ENCODE measurements at places on chromosomes 13 and 19.

GRCh38 chr13:90564096-90564495, 783.4 kb upstream of the MIR17HG start:
- DNase-seq = no peak

GRCh38 chr19:55157064-55157908, at the start of gene TNNI3:
TSS of gene TNNI3 (minus strand) at chr19:55157732. CDS start at chr19:55157589, 143 bp downstream.
- no peak for DNase-seq

GRCh38 chr13:49311816-49312215, 64.1 kb downstream of the CDADC1 start:
- no peak for DNase-seq

GRCh38 chr13:48511621-48512230, 21.2 kb downstream of the RCBTB2 start:
- no peak for DNase-seq

DNA sequence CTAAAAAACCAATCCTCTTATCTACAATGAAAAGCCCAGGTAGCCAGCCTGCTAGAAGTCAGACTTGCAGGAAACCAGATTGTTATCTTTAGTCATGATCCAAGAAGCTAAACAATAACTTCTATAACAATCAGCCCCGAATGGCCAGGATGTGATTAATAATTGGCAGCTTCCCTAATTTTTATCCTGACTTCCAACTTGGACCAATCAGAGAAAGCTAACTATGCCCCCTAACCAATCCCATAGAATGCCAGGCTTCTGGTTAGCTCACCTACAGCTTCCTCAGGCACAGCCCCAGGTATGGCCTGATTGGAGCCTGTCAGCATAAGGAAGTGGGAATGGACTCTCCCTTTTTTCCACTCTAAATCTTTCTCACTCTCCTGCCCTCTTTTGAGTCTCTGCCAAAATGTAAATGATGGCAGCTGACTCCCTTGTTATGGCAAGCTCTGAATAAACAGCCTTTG, 394.9 kb downstream of the DLEU7 start:
- no peak for DNase-seq

GRCh38 chr19:22144394-22144793, 52.4 kb downstream of the ZNF676 start:
- no peak for DNase-seq

GRCh38 chr19:50514346-50515167, 844 bp upstream of the ASPDH start:
- DNase-seq = no peak

- no peak for DNase-seq
Observed at GRCh38 chr13:101492251-101492910, 39.9 kb downstream of the ITGBL1 start.

DNA sequence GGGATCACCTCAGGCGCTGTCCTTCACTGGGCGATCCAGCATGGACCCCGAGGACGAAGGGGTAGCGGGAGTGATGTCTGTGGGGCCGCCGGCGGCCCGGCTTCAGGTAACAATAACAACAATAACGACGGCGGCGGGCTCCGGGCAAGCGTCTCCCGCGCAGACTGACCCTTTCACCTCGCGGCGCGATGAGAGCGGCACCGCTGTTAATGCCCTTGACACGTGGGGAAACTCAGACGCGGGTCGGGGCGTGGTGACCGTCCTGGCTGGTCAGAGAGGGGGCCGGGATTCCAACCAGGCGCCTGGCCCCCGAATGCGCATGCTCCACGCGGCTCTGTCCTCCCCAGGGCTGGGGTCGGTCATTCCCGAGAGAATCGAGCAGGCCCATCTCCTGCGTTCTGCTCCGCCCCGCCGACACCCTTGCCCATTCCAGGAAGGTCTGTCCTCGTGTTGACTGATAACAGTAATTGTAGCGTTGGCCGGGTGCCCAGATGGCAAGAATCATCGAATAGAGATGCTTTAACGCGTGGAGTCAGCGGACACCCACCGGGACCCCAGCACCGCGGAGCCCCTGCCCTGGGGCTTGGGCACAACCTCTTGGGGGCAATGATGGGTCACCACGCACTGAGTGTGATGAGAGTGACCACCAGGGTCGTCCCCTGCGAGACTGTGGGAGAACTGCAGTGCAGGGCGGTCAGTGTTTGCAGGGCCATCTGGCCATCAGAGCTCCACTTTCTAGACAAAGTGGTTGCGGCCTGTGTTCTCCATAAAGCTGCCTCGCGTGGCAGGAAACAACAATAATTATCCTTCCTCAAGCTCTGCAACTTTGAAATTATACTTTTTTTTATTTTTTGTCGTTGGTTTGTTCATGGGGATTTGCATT, 528 bp downstream of the ZNF8 start:
- DNase-seq = peak; percentile 23

DNA sequence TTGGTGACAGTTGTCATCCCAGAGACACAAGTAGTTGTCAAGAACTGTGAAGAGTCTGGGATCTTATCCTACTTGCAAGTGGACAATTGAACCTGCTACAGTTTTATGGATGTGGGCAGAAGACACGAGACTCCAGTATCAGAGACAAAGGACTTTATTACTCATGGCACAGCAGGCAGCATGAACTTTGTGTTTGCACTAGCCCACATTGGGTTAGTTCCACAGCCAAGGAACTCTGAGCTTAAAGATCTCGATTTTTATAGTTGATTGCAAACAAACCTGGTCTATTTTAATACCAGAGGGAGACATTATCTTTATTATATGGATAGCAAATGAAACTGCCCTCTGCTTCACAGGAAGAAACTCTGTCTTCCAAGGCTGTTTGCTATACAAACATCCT, 16.0 kb upstream of the TPM4 start:
- DNase-seq = no peak

- no peak for DNase-seq
Observed at GRCh38 chr19:40469011-40469410, 2.2 kb downstream of the SPTBN4 start.

GRCh38 chr13:75480671-75481175, 1.2 kb downstream of the TBC1D4 start:
- DNase-seq = no peak

GRCh38 chr13:37313372-37313771, 207.9 kb upstream of the CSNK1A1L start:
- DNase-seq = no peak

DNA sequence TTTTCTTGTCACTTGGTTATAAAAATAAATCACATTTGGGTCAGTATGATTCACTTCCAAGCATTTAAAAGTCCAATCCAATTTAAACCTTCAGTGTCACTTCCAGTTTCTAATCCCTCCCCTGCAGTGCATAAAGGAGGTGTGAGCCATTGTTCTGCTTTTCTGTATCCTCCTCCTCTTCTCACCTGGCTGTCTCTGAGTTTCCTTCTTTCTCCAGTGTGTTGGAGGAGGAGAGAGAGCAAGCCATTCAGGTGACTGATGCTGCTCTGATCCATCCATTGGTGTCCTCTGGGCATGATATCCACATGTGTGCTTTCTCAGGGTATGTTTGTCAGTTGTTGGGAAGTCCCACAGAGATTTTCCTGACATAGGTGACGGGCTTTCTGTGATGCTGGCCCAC, 1.2 kb downstream of the NUDT15 start:
- no peak for DNase-seq

GRCh38 chr19:5191091-5191490, 149.5 kb downstream of the PTPRS start:
- DNase-seq = no peak

DNA sequence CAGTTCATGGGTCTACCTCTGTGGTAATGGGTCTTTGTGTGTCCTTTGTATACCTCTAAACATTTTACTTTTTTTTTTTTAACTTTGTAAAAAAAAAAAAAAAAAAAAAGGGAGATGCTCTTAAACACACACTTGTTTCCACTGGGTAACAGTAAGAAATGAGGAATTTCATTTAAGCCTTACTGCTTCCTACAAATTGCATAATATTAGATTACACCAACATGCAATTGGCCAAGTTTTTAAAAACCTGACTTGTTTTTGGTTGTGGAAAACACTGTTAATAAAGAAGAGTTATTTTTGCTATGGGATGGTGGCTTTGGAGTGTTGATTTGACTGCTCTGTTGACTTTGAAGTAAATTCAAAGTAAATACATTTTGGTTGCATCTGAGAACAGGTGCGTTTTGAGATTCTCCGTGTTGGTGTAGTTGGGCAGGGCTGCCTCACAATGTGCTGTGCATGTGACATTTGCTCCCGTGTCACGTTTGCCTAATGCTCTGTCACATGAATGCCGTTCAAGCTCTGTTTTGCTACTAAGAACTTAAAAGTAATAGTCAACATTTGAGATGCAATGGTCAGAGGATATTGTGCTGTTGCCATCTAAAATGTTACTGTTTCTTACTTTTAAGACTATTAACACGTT, 202.4 kb downstream of the LMO7 start:
- DNase-seq = no peak

- DNase-seq = no peak
Observed at GRCh38 chr13:85166891-85167290, 632.3 kb downstream of the SLITRK6 start.

DNA sequence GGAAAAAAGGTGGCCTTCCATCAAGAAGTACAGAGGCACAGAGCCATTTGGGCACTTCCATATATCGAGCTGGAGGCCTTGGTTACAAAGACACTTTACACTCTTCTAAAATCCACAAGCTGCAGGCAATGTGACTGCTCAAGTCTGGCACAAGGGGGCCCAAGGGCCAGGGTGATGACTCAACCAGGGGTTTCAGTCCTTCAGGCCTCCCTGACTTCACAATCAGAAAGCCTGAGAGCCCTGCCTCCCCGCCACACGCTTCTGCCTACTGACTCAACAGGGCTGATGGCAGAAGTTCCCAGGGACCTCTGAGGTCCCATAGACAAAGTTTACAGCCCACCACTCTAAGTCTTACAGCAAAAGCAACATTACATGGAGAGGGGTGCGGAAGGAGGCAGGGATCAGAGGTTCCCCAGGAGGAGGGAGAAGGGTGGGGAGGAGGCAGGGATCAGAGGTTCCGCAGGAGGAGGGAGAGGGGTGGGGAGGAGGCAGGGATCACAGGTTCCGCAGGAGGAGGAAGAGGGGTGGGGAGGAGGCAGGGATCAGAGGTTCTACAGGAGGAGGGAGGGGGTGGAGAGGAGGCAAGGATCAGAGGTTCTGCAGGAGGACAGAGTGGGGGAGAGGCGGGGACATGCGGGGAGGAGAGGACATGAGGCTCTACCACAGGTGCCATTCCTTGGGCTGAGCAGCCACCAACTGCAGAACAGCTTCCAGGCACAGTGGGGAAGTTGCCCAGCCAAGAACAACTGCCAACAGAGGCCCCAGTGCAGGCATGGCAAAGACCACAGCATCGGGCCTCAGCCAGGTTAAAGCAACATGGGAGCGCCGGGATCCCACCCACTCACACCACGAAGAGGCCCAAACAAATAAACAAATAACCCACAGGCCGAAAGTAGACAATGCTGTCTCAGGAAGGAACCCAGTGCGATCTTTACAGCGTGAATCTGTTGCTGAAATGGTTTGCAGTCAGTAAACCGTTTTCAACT, 52.0 kb downstream of the SLC7A1 start:
- no peak for DNase-seq

DNA sequence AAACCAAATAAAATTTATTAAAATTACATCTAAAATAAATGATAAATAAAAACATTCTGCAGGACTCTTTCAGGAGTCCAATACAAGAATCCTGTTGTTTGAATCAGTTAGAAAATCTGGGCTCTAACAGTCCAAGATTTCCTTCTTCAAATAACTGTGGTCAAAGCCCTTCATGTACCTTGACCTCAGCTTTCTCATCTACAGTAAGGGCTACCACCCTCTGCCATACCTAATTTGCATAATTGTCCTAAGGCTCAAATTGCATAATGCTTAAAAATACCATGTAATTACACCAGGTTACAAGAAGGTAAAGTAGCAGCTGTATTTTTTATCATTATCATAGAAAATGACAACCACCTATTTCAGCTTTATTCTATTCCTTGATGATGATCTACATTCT, 54.3 kb downstream of the XPO4 start:
- DNase-seq = no peak

DNA sequence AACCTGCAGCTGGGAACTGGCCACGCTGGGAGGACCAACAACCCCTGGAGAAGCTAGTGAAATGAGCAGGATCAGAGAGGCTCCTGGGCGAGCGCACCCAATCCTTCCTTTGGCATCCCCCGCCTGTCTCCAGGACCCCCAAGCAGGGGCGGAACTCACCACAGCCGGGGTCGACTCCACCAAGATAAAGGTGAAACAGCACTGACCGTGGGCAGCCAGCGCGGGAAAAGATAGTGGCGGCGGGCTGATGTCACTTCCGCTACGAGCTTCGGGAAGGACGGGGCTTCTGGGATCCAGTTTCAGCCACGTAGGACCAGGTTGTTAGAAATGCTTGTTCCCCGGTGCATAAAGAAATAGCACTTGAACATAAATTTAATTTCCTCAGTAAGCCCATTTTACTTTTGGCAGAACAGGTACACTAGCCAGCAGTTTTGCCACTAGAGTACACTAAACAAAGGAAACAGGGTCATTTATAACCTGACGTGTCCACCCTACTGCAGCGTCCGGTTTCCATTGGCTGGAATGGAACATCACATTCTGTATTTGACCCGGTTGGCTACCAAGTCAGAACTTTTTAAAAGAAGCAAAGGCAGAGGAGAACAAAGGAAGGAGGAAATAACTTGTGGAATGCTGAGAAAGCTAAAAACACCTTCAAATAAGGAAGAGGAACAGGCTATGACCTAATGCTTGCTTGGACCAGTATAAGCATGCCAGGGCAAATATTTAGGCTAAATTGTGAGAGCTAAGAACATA, 25.5 kb upstream of the ZNF562 start:
- no peak for DNase-seq

GRCh38 chr19:927780-928401, 2.1 kb downstream of the ARID3A start:
- DNase-seq = no peak

DNA sequence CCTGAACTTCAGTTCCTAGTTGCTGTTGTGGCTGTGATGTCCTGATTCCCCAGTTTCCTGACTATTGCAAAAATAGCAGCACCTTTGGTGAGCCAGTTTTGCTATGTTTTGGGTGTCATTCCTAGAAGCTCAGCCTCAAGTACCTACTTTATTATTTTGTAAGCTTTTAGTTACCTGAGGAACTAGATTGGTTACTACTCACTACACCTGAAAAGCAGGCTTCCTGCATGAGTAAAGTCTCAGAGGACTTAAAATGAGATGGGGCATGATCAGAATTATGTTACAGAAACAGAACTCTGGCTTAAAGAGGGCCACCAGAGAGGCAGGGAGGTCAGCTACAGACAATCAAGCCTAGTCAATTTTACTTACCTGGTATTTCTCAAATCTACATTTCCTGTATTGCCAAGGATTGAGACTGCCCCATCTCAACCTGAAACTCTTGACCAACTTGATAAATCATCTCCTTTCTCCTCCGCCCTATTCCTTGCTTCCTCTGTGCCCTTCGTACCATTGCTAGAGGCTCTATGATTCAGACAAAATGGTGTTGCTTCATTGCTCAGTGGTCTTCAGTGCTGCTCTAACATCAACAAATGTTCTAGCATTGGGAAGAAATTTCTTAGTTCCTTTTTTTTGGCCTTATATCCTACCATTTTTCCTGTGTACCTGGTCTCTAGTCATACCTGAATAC, 58.9 kb downstream of the RAP2A start:
- no peak for DNase-seq

Data from esophagus squamous epithelium (tissue), 5 donors.